ENCODE measurements at places on chromosomes 7 and 10. TPM values are rescaled to one million over a fixed set of nuclear protein-coding genes. Genes with fewer than 3 reads are reported as not detected.
A peak's percentile ranks its signal among the peaks of the same experiment; 100 is the strongest.

HOXA1 gene
- total RNA-seq, result 18.8 TPM

ADIRF gene
- total RNA-seq, result 790 TPM

PRSS37 gene
- not detected for total RNA-seq

SLC13A1 gene
- total RNA-seq, result not detected

CTAGE8 gene
- 3.2 TPM for total RNA-seq

CRPPA gene
- 3.6 TPM for total RNA-seq

ZNF736 gene
- 32.5 TPM for total RNA-seq

ZNHIT1 gene
- 57.1 TPM for total RNA-seq

NKX2-3 gene
- not detected for total RNA-seq

VSTM4 gene
- total RNA-seq, result 16.0 TPM

H2BK1 gene
- total RNA-seq, result not detected

FAM25C gene
- total RNA-seq, result not detected

ADAM22 gene
- 26.4 TPM for total RNA-seq

DNAJB9 gene
- 16.7 TPM for total RNA-seq

LRRN3 gene
- total RNA-seq, result 1.2 TPM

SUN3 gene
- not detected for total RNA-seq

HOXA10 gene
- 15.3 TPM for total RNA-seq

MYH16 gene
- not detected for total RNA-seq

DLX6 gene
- not detected for total RNA-seq

KIAA1217 gene
- total RNA-seq, result 108 TPM

GRCh38 chr10:76033457-76034196, 602.2 kb downstream of the LRMDA start:
- DNase-seq, result no peak

GRCh38 chr10:24209946-24210491, 1.1 kb downstream of the KIAA1217 start:
- DNase-seq, result no peak

GRCh38 chr10:6978187-6978627, 398.1 kb upstream of the PRKCQ start:
- DNase-seq, result no peak

GRCh38 chr7:116159711-116160110, 50.6 kb upstream of the TES start:
- no peak for DNase-seq

- no peak for DNase-seq
Observed at GRCh38 chr7:22694597-22695207, 32.3 kb upstream of the IL6 start.

GRCh38 chr10:25707572-25707971, 226.5 kb upstream of the MYO3A start:
- no peak for DNase-seq

DNA sequence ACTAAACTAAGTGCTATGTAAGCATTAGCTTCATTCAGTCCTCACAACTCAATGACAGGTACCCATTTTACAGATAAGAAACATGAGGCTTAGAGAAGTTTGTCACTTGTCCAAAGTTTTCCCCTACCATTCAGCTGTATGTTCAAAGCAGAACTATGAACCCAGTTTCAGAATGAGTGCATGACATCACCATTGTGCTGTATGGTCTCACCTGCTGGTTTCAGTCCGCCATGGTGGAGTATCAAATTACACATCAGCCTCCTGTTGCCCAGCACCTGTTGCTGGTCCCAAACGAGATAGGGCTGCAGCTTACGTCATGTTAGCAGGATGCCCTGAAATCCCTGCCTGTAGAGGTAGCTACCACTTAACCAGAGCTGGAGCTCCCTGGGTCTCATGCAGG, 95.0 kb downstream of the DYNC1I1 start:
- no peak for DNase-seq

DNA sequence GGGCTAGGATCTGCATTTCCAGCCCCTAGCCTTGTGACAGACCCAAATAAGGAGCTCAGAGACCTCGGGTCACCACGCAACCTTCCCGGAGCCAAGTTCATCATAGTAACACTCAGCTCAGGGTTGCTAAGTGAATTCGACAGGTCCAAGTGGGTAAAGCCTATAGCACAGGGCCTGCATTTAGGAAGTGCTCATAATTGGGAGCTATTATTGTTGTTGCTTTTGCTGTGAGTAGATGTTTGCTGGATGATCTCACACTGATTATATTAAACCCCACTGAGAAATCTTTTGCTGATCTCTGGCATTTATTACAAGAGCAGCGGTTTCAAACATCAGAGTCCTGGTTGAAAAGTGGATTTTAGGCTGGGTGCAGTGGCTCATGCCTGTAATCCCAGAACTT, 20.3 kb upstream of the SAR1A start:
- no peak for DNase-seq

DNA sequence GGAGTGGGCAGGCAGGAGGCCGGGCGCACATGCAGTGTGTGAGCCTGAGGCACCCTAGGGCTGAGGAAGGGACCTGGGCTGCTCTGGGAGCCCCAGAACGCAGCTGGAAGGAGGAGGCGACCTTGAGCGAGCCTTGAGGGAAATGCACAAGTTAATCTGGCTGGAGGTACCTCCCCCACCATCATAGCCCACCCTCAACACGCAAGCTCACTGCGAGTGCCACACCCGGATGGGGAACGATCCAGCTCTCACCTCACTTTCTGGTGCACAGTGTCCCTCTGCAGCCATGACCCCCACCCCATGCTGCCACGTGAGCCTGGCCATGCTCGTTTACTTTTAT, 162.4 kb upstream of the PPP2R2D start:
- no peak for DNase-seq

DNA sequence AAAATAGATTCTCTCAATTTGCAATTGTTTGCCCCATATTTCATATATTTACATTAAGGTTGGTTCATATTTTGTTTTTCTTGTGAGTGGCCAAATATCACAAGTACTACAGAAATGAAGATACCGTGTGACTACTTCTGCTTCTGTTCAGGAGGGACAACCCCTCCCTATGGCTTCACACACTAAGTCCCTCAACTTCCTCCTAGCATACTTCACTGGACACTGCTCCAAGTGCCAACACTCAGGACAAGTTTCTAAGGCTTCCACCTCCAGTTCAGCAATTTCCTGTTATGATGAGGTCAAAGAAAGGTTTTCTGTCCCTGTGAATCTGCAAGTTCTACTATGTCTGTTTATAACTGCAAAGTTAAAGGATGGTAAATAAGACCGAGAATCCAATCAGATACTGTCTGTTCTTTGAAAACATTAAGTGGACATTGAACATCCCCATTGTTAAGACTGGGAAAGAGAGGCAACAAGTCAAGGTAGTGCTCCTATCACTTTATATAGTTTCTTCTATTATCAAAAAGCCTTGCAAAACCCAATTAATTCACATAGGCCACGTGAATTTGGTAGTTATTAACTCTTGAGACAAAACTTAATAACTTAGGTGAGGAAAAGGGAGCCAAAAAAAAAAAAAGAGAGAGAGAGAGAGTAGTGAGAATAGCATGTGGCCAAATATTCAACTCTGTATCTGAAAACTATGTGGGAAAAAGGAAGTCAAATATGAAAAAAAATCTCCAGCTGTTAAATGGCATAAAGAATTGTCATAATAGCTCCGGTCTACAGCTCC, 81.3 kb upstream of the DKK1 start:
- DNase-seq, result no peak

DNA sequence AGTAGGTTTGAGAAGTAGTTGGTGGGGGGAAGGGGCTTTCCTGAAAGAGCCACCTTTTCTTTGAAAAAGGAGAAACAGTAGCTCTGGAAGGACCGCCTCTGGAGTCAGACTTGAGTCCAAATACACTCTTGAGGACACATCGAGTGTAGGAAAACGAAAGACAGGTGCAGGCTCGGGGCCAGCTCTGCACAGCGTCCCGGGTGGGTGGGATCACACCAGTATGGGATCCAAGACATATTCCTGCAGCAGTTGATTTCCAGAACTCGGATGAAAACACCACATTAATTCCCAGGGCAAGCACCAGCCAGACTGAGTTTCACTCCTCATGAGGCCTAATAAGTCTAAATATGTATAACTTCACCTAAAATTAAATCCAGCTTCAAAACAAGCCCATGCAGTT, 61.4 kb downstream of the ASB13 start:
- DNase-seq, result no peak

GRCh38 chr10:83734278-83734677, 405.0 kb upstream of the GHITM start:
- DNase-seq, result no peak

GRCh38 chr7:131075406-131075805, 252.3 kb upstream of the MKLN1 start:
- no peak for DNase-seq

DNA sequence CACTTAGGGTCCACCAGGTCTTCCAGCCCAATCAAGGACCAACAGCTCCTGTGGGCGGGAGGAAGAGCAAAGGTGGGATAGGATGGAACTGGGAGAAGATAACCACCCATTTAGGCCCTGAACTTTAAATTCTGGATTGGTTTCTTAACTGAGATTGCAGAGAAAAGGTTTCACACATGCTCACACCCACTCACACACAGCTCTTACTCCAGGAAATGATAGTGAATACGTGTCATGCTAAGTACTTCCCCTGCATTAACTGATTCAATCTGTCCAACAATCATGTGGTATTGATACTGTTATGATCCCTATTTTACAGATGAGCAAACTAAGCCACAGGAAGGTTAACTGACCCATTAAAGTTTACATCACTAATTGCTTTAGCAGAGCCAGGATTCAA, 4.6 kb upstream of the CYP3A4 start:
- no peak for DNase-seq

DNA sequence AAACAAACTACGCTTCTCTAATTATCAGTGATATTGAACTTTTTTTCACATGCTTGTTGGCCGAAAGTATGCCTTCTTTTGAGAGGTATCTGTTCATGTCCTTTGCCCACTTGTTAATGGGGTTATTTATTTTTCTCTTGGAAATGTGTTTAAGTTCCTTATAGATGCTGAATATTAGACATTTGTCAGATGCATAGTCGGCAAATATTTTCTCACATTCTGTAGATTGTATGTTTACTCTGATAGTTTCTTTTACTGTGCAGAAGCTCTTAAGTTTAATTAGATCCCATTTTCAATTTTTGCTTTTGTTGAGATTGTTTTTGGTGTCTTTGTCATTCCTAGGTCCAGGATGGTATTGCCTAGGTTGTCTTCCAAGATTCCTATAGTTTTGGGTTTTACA, 73.2 kb downstream of the CABCOCO1 start:
- DNase-seq, result no peak

GRCh38 chr7:101378751-101379174, 16.1 kb downstream of the COL26A1 start:
- DNase-seq, result no peak

- DNase-seq, result no peak
Observed at GRCh38 chr7:139620676-139621344, 97.3 kb downstream of the CLEC2L start.

GRCh38 chr10:86946213-86947155, 10.9 kb downstream of the MMRN2 start:
- peak; percentile 49 for DNase-seq

DNA sequence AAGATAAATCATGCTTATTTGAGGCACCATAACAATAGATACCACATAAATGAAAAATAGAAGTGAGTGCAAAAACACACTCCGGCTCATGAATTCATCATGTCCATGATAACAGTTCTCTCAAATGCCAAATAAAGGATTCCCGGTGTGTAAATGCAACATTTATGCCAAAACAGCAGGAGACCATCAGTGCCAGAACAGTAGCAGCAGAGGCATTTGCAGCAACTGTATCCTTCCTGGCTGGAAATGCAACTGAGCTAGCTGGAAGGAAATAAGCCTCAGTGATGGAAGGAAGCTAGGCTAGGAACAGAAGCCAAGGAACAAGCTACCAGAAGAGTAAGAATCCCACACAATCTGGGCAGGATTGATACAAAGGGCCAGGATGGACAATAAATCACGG, 79.9 kb upstream of the THSD7A start:
- DNase-seq, result no peak

GRCh38 chr7:96330193-96330592, 8.3 kb upstream of the SLC25A13 start:
- no peak for DNase-seq

- no peak for DNase-seq
Observed at GRCh38 chr7:13560441-13560840, 429.0 kb downstream of the ETV1 start.

GRCh38 chr7:118843456-118843855, 619.0 kb downstream of the ANKRD7 start:
- no peak for DNase-seq

DNA sequence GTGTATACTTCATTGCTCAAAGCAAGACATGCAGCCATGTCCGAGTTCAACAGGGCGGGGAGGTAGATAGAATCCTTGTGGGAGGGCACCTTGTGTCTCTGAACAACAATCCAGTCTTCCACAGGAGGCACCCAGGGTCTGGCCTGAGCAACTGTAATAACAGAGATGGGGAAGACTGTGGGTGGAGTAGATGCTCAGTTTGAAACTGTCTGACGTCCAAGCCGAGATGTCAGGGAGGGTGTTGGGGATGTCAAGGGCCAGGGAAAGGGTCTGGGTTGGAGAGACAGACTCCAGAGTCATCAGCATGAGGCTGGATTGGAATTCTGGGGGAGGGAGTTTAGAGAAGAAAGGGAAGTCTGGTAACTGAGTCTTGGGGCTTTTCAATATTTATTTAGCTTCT, 88.0 kb downstream of the FANK1 start:
- no peak for DNase-seq

GRCh38 chr10:43340619-43341018, 30.8 kb upstream of the FXYD4 start:
- peak; percentile 66 for DNase-seq

Data from ureter (tissue), 1 donor.